Myometrial cell (primary cell): ENCODE measurements at places on chromosomes 16 and 17. TPM values are rescaled to one million over a fixed set of nuclear protein-coding genes. Genes with fewer than 3 reads are reported as not detected.

The TENT4B gene
- total RNA-seq: 7.3 and 7.5 TPM in 2 replicates

The CHST5 gene
- total RNA-seq: not detected in 2 replicates

The VAMP2 gene
- total RNA-seq: 4.0 and 6.2 TPM in 2 replicates

The TP53TG3C gene
- not detected in 2 replicates for total RNA-seq

The HCRT gene
- not detected in 2 replicates for total RNA-seq

The GLP2R gene
- not detected in 2 replicates for total RNA-seq

The EPX gene
- not detected in 2 replicates for total RNA-seq

The SECTM1 gene
- 6.3 and 12.2 TPM in 2 replicates for total RNA-seq

The TMED6 gene
- total RNA-seq: not detected in 2 replicates

The STAC2 gene
- not detected in 2 replicates for total RNA-seq

The RAPGEFL1 gene
- total RNA-seq: 10.3 and 13.5 TPM in 2 replicates

The EME2 gene
- total RNA-seq: 4.1 and 16.7 TPM in 2 replicates

The HDAC5 gene
- 28.0 and 38.5 TPM in 2 replicates for total RNA-seq

The PCGF2 gene
- total RNA-seq: 4.8 and 9.5 TPM in 2 replicates

The PRKCB gene
- total RNA-seq: not detected in 2 replicates
